Activated CD8-positive, alpha-beta T cell treated with anti-CD3 and anti-CD28 coated beads, Interleukin-2, amount 10 ng/mL, durations not matched to agents 7 days and 5 days (primary cell): ENCODE measurements at places on chromosomes 3 and 15.

DNA sequence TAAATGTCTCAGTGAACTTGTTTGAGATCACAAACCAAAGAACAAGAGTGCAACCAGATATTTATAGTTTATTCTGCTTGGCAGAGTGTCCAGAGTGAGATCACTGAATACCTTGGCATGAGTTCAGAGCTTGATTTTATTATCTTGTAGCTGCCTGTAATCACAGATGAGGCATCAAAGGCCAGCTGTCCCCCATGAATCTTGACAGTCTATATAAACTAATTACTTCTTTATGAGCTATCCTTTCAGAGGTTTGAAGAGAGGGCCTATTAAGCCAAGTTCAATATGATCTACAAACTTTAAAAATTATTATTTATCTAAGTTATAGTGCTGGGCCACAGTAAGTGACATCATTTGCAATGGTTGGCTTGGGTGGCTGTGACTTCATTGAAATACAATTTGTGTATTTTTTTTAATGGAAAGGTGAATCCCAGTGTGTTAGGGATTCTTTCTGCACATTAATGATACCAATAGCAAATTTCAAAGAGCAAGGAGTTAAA, 251.5 kb downstream of the CLSTN2 start:
- no peak overlapping the region for H3K27ac ChIP-seq
- no peak overlapping the region for H3K4me3 ChIP-seq
- no peak for DNase-seq
- H3K36me3 ChIP-seq, result no peaks in the 10 kb centered on the region

DNA sequence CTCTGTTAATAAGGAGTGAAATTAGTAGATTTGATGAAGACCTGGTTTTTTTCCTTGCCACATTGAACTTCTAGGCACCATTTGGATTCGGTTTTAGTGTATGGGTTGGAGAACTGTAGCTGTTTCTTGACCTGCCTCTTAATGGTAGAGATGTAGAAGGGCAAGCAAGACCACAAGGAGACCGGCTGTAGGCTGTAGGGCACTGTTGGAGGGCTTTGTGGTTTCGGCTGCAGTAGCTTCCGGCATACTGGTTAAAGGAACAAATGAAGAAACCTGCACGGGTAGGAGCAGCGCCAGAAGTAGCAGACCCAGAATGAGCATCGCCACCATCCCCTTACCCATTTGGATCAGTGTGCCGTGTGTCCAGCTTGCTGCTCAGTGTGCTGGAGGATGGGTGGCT, 7.9 kb downstream of the PCLAF start:
- no peaks in the 10 kb centered on the region for H3K27me3 ChIP-seq
- no peak for DNase-seq
- H3K27ac ChIP-seq, result peak overlapping the region; percentile 82

DNA sequence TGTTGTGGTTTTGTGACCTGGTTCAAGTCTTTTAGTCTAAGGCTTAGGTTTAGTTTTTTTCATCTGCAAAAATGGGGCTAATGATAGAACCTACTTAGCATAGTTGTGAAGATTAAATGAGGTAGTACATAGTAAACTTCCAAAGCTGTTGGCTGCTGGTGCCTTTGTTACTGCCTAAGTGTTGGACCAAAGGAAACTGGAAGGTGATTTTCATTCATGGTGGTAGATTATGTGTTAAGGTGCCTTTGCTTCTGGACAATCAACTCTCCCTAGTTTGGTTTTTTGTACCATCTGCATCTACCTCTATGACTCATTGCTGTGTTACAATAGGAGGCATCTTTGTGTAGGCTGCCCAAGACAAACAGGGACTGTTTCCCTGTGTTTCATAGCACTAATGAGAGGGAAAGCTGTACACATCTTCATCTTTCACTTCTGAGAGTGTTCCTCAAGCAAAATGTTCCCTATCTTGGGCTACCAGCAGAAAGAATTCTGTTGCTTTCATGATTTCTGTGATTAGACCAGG, 3.2 kb downstream of the MAP2K1 start:
- H3K4me1 ChIP-seq, result peaks cover 72% of the 10 kb centered on the region
- H3K4me3 ChIP-seq, result peak overlapping the region; percentile 95
- no peaks in the 10 kb centered on the region for H3K27me3 ChIP-seq
- peaks cover 62% of the 10 kb centered on the region for H3K36me3 ChIP-seq
- no peak for DNase-seq

- no peak overlapping the region for H3K4me3 ChIP-seq
- DNase-seq, result no peak
- H3K27me3 ChIP-seq, result no peaks in the 10 kb centered on the region
- peaks cover 19% of the 10 kb centered on the region for H3K36me3 ChIP-seq
- H3K27ac ChIP-seq, result no peak overlapping the region
Observed at GRCh38 chr3:5133239-5134018, 11.3 kb downstream of the ARL8B start.

- H3K4me1 ChIP-seq, result no peaks in the 10 kb centered on the region
- no peak overlapping the region for H3K27ac ChIP-seq
- H3K4me3 ChIP-seq, result no peak overlapping the region
- H3K36me3 ChIP-seq, result no peaks in the 10 kb centered on the region
- no peak for DNase-seq
Observed at GRCh38 chr3:106380232-106380631, 511.4 kb upstream of the CBLB start.

- H3K27me3 ChIP-seq, result peaks cover 62% of the 10 kb centered on the region
- peak; percentile 30 for DNase-seq
Observed at GRCh38 chr3:194130807-194131589, 5.0 kb upstream of the HES1 start.

DNA sequence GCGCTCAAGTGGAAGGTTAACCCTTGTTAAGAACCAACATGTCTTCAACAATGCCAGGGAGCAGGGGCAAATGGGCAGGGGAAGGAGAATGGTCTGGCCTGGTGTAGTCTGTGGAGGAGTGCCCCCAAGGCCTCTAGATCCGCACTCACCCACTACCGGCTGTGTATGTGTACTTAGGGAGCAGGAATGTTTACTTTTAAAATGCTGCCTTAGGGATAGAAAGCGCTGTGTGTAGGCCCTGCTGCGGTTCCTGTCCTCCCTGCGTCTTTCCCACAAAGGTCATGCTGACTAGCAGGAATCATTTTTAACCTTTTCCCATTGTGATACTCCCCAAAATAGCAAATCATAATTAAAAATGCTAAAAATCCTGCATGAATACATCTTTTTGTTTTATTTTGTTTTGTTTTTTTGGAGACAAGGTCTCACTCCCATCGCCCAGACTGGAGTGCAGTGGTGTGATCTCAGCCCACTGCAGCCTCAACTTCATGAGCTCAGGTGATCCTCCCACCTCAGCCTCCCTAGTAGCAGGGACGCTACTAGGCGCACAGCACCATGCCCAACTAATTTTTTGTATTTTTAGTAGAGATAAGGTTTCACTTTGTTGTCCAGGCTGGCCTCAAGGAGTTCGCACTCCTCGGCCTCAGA, 35.9 kb upstream of the CEMIP start:
- no peak overlapping the region for H3K27ac ChIP-seq
- H3K27me3 ChIP-seq, result peaks cover 2% of the 10 kb centered on the region
- no peaks in the 10 kb centered on the region for H3K36me3 ChIP-seq
- H3K4me1 ChIP-seq, result no peaks in the 10 kb centered on the region
- H3K4me3 ChIP-seq, result no peak overlapping the region
- DNase-seq, result no peak

GRCh38 chr3:46664971-46665762, 28.3 kb downstream of the ALS2CL start:
- no peaks in the 10 kb centered on the region for H3K27me3 ChIP-seq
- H3K27ac ChIP-seq, result no peak overlapping the region
- no peak overlapping the region for H3K4me3 ChIP-seq
- DNase-seq, result no peak
- H3K36me3 ChIP-seq, result no peaks in the 10 kb centered on the region

DNA sequence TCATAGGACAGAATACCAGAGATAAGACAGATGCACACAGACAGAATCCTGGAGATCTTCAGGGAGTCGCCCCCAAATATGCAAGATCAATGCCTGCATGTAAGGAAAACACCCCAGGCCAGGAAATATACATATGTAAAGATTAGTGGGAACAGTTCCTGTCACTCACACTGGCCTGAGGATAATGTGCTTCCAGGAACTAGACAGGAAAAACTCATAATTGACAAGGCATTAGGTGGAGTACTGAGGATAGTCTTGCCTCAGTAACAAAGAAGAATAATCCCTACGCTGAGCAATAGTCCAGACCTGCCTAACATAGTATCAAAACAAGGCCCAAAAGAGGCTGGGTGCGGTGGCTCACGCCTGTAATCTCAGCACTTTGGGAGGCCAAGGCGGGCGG, 20.4 kb upstream of the B4GALT4 start:
- no peak overlapping the region for H3K27ac ChIP-seq
- H3K27me3 ChIP-seq, result peaks cover 7% of the 10 kb centered on the region
- peaks cover 1% of the 10 kb centered on the region for H3K4me1 ChIP-seq

- H3K4me1 ChIP-seq, result peaks cover 29% of the 10 kb centered on the region
- no peak overlapping the region for H3K27ac ChIP-seq
- H3K27me3 ChIP-seq, result no peaks in the 10 kb centered on the region
- peaks cover 17% of the 10 kb centered on the region for H3K36me3 ChIP-seq
- no peak for DNase-seq
Observed at GRCh38 chr3:101377209-101377608, 56.8 kb upstream of the IMPG2 start.

DNA sequence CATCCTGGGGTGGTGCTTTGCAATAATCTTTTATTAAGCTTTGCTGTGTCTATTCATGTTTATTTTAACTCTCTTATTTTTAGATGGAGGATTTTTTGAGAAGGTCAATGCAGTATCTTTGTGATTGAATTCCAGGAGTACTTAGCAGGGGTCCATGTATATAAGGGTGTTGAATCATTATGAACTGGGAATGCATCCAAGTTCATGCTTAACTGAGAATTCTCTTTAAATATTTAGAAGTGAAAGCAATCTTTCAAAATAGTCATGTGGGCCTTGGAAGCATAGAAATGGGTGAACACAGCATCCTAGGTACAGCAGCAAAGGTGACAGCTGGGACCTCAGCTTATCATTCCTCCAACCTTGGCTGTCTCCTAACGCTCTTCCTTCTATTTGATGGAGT, 27.3 kb downstream of the SPTSSB start:
- no peaks in the 10 kb centered on the region for H3K36me3 ChIP-seq
- H3K27ac ChIP-seq, result no peak overlapping the region
- H3K4me3 ChIP-seq, result no peak overlapping the region
- H3K4me1 ChIP-seq, result peaks cover 5% of the 10 kb centered on the region
- no peak for DNase-seq

GRCh38 chr15:52980446-52980845, 190.3 kb upstream of the ONECUT1 start:
- no peaks in the 10 kb centered on the region for H3K27me3 ChIP-seq
- no peaks in the 10 kb centered on the region for H3K4me1 ChIP-seq
- no peak overlapping the region for H3K4me3 ChIP-seq
- DNase-seq, result no peak

DNA sequence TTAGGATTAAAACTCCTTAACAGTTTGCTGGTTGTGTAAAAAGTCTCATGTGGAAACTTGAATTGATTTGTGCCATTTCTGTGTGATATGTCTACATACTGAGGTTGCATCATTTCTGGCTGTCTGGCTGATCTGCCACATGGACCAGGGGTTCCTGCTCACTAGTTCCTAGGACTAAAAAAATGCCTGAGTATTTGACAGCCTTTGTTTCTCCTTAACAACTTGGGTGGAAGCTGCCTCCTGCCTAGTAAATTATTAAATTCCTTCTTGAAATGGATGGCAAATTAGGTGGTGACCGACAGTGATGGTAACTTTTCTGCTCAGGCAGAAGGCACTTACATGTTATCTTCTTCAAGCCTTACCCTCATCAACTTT, 226.9 kb upstream of the MRPL3 start:
- H3K36me3 ChIP-seq, result no peaks in the 10 kb centered on the region
- H3K27ac ChIP-seq, result no peak overlapping the region
- H3K4me1 ChIP-seq, result no peaks in the 10 kb centered on the region
- H3K4me3 ChIP-seq, result no peak overlapping the region
